NT2/D1 (cell line): ENCODE measurements at places on chromosomes 1 and 21.

- DNase-seq = peak; percentile 36
Measured at GRCh38 chr1:222370081-222370912, 177.6 kb downstream of the HHIPL2 start.

DNA sequence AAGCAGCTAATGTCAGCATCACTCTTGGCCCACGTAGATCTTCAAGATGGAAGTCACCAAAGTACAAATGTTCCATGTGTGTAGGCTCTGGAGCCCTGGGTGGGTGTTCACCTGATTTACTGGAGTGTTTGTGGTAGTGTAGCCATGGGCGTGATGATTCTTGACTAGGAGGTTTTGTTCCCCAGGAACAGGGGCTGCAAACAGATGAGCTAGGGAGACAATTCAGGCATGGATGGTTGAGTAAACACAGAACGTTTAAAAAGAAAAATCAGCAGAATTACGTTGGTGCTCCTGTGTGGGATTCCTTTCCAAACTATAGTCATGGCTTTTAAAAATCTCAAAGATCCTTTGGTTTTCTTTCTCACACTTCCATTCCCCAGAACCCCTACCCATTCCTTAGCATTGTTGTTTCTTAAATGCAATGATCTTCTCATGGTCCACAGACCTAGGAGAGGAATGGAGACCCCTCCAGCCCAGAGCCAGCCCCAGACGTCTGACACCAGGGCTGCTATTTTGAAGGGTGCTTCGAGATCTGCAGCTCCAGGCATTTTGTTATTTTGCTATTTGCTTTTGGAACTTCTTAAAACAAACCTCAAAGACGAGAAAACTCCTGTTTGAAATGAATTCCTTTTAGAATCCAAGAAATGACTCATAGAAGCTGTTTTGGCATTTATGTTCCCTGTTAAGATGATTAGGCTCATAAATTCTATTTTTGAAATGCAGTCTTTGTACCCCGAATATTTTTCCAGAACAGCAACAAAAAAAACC lies 115.1 kb downstream of the ETS2 start:
- DNase-seq = no peak

DNA sequence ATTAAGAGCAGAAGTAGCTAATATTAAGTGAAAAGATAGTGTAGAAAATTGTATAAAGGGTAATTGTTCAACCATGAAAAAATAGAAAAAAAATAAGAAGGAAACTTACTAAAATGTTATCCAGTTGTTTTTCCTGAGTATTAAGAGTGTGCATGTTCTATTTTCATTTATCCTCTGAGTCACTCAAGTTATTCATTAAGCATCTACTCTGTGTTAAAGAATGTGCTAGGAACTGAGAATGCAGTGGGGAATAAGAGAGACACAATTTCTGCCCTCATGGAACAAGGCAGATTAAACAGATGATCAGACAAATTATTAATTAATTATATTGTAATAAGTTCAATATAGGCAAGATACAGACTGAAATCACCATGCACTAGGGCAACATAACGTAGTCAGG lies 10.8 kb upstream of the PIGK start:
- no peak for DNase-seq

DNA sequence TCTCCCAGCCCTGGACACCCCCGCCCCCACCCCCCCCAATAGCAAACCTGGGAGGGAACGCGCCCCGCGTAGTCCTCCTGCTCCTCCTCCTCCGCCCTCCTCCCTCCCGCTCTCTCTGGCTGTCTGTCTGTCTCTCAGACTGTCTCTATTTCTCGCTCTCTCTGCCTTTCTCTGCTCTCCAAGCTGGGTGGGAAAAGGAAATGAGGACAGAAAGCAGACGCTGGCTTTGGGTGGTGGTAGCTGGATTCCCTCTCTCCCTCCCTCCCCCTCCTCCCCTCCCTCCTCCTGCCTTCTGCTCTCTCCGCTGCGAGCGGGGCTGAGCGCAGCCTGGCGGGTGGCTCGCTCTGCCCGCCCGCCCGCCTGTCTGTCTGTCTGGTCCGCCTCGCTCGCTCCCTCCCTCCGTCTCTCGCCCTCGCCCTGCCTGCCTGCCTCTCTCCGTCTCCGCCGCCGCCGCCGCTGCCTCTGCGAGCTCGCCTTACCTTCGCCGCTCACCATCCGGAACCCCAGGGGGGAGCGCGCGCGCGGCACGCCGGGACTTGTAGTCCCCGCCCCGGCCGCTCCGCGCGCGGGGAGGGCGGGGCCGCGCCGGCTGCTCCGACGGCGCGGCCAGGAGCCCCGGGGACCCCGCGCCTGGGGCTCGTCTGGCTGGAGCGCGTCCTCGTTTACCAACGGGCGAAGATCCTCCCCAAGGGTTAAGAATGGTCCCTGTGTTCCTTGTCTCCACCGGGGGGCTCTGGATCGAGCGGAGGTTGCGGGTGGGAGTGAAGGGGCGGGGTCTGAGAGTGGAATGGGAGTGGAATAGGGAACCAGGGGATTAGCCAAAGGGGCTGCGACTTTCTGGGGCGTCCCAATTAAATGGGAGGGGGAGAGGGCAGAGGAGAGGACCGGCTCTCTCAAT lies at the start of gene AHDC1:
AHDC1 (minus strand) TSS at position 464 of the 898 bp plus-strand sequence. CDS start 52,029 bp downstream, outside the sequence.
- DNase-seq = peak; percentile 95

DNA sequence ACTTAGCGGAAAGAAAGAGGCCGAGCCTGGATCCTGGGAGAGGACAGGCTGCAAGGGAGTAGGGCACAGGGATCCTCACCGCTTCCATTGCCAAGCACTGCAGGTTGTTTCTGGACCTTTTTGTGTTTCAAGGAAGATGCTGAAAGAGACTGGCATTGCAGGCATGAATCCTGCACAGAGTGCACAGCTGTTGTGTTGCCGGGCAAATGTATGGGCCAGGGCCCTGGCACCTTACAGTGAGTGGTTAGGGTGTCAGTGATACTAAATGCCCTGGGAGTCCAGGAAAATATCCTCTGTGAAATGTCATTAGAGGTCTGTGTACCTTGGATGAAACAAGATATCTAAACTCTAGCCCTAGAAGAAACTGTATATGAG lies 145.5 kb upstream of the FGGY start:
- no peak for DNase-seq

- no peak for DNase-seq
Measured at GRCh38 chr1:155070158-155070621, 6.7 kb downstream of the EFNA4 start.

- DNase-seq = peak; percentile 69
Measured at GRCh38 chr1:29186707-29187106, 5.0 kb upstream of the SRSF4 start.

DNA sequence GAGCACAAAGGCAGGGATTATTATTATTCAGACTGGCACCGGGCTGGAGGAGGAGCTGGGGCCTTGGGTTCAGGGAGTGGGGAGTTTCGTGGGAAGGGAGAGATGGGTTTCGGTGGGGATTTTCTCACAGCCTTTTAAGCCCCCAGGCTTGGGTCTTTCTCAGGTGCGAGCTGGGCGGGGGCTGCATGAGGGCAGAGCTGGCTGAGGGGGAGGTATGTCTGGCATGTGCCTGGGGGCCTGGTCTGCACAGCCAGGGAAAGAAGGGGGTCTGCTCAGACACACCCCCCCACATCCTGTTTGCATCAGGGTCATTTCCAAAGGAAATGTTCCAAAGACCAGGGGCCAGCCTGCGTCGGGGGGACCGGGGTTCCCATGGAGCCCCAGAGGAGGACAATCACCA lies 21.6 kb downstream of the GRHL3 start:
- no peak for DNase-seq

GRCh38 chr1:15005116-15005515 lies 148.4 kb upstream of the TMEM51 start:
- no peak for DNase-seq

GRCh38 chr1:16041200-16041599 lies 2.4 kb upstream of the CLCNKB start:
- DNase-seq = no peak
